ENCODE measurements at places on chromosomes 3 and 15.

DNA sequence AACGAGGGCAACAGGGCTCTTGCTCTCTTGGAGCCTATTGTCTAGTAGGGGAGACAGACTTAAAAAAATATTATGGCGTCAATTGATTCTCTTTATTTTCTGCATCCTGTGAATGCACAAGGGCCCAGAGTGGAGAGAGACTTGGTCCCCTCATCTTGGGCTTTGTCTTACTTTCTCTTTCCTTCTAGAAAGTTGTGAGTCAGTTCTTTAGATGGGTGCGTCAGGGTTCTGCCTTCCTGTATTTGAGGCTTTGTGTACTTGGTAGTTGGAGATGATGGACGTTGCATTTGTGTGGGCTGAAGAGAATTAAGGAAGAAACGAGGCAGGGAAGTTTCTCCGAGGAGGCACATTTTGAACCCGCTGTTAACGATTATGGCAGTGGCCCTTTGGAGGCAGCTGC lies 52.9 kb downstream of the CACNA1D start:
- DNase-seq: no peak

GRCh38 chr15:56667517-56667916 lies 65.8 kb downstream of the ZNF280D start:
- DNase-seq: no peak

DNA sequence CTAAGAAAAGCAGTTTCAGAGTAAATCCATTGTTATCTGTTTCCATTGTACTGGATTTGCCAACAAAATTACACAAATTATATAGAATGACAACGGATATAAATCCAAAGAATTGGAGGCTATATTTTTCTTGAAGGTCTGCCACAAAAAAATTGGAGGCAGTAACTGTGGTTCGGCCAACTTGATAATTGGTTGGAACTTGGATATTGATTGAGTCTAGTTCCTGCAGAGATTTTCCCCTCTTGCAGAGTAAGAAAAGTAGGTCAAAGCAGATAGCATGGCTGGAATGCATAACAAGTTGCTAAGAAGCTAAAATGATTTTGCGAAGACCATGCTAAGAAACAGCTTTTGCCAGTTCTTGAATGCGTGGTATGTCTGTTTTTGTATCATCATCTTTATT lies 269.6 kb upstream of the CFAP20DC start:
- DNase-seq: no peak

DNA sequence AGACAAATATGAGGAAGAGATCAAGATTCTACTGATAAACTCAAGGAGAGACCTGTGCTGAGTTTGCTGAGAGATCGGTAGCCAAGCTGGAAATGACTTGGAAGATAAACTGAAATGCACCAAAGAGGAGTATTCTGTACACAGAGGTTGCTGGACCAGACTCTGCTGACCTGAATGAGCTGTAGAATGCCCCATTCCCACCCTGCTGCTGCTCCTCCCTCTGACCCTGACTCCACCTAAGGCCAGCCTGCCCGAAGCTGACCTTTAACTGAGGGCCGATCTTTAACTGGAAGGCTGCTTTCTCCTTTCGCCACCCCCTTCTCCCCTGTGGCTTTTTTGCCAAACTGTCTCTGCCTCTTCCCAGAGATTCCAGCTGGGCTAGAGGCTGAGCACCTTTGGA lies 34.6 kb downstream of the CDIN1 start:
- no peak for DNase-seq

DNA sequence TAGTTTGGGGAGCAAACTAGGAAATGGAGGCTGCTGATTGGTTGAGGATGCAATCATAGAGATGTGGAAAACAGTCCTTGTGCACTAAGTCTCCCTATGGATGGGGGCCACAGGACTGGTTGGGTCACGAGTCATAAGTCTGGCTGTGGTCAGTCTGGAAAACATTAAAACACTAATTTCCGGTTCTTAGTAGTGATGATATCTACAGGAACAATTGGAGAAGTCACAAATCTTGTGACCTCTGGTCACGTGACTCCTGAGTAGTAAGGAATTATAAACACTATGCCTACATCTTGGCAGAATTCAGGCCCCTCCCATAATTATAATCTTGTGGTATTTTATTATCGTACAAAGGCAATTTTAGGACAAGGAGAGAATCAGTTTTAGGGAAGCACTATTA lies 317.3 kb upstream of the ARPP21 start:
- no peak for DNase-seq

Measured in stimulated activated CD4-positive, alpha-beta T cell treated with anti-CD3 and anti-CD28 coated beads, TNF-alpha, amount 100 ng/mL, for 48 hours (primary cell).